ENCODE measurements at places on chromosomes 3 and 15. TPM values are rescaled to one million over a fixed set of nuclear protein-coding genes. Genes with fewer than 3 reads are reported as not detected.

Gene UACA
- 24.2 TPM for total RNA-seq

Gene GRIP2
- not detected for total RNA-seq

Gene FBLN2
- 15.9 TPM for total RNA-seq

Gene CPN2
- not detected for total RNA-seq

Gene WDR76
- 27.9 TPM for total RNA-seq

Gene WDR82
- 40.9 TPM for total RNA-seq

Gene ZIC1
- not detected for total RNA-seq

Measured in bronchus fibroblast of lung (primary cell).